ENCODE measurements at places on chromosomes 2 and 18.

DNA sequence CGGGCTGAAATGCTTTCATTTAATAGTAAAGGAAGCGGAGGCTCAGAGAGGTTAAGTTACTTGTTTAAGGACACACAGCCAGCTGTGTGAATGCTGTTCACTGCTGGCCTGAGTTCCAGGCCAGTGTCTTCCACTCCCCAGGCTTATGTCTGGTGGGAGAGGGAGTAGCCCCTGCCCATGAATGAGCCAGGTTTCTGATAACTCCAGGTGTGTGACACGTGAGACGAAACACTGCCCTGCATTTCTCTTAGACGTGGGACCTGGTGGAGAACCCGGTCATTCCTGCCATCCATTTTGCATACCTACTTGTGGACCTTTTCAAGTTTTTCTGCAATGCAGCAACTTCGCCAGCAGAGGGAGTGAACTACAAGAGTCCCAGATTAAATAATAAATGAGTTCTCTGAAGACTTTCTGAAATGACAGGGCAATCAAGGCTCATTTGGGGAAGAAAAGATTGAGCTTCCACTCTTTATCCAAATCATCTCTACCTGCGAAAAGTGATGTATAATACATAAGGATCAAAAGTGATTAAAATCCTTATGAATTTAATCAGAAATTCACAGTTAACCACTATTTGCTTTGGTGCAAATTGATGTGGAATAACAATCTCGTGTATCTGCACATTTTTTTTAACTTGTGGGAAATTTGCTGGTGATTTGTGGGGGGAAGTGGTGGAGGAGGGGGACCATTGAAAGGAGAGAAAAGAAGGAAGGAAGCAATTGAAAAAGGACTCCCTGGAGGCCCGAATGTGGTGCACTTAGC, 79.4 kb upstream of the ASB18 start:
- ATAC-seq, result no peak

DNA sequence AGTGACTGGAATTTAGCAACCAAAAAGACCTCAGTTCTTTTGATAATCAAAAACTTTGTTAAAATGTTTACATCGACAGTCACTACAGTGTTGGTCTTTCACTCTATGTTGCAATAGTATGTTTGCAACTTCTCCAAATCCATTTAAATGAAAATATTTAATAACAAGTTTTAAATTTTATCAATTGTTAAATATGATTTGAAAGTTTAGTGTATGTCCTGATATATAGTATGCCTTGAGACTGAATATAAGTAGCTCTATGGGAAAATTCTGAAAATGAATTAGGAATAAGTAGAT, 109.9 kb downstream of the ANKRD44 start:
- no peak for ATAC-seq

DNA sequence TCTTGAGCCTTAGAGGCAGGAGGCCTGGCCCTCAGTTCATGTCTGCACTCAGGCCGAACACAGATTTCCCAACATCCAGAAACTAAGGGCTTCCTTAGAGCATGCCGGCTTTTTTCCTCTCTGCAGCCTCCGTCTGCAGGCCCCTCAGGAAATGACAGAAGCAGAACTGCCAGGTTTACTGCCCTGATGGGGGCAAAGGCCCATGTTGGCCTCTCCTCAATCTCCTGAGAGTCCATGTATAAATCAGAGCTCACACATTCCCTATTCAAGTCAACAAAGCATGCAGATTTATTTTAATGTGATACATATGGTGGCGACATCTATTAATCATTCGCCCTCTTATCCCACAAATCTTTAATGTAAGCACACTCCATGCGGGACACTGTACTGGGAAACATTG, 475.6 kb upstream of the HS6ST1 start:
- ATAC-seq, result no peak

DNA sequence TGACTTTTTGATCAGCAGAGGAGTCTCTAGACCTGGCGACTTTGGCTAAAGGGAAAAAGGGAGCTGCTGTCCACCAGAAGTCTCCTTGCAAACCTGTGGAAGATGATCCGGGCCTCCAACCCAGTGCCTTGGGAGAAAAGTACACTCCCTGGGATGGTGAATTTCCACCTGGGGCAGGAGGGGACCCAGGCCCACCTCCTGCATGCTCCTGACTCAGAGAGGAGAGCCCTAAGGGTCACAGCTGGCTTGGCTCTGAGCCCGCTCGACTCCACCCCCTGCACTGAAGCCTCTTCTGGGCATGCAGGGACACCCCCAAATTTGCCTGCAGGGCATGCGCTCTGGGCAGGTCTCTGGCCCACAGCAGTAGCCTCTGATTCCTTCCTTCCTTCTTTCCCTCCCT, 66.5 kb downstream of the PDCL3 start:
- peak; percentile 42 for ATAC-seq

- peak; percentile 64 for ATAC-seq
These were observed 50.8 kb downstream of the SPRED2 start for GRCh38 chr2:65381607-65382051.

DNA sequence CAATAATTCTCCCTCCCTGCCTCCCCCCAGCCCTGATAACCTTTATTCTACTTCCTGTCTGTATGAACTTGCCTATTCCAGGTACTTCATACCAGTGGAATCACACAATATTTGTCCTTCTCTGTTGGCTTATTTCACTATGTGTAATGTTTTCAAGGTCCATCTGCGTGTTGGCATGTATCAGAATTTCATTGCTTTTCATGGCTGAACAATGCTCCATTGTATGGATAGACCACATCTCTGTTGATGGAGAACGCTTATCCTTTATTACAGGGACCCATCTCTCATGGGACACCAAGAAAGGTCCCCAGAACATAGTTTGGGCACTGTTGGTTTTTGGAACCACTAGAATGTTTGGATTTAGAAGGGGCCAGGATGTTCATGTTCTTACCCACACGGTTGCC, 40.2 kb downstream of the ATOH8 start:
- no peak for ATAC-seq

GRCh38 chr2:24022975-24023575, 13.2 kb downstream of the MFSD2B start:
- no peak for ATAC-seq
